Effector memory CD4-positive, alpha-beta T cell (primary cell): ENCODE measurements at places on chromosomes 11 and 22.

- DNase-seq: no peak
Measured at GRCh38 chr11:134555510-134555909, 143.5 kb upstream of the B3GAT1 start.

- DNase-seq: no peak
Measured at GRCh38 chr11:21653951-21654421, 538.9 kb upstream of the ANO5 start.

DNA sequence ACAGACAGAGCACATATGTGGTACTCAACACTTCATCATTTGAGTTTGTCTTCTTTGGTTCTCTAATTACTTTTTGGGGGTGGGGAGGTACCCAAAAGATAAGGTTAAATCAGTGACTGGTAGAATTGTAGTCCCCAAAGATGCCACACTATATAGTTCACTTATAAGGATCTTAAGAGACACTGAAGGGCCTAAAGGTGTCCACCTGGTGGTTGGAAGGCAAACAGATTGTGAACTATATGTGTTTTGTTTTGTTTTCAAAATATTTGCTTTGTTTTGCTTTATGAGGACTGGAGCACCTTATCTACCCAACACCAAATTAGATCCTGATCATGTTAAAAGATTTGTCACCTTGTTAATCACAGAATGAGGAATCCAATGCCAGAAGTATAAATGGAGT is 136.1 kb downstream of the DCDC1 start:
- no peak for DNase-seq

GRCh38 chr11:46916286-46917108 is 1.9 kb downstream of the LRP4 start:
- DNase-seq: no peak

- no peak for DNase-seq
Measured at GRCh38 chr11:20010156-20010850, 150.0 kb downstream of the DBX1 start.
